Transverse colon (tissue), 4 donors: ENCODE measurements at places on chromosomes 6 and 20. TPM values are rescaled to one million over a fixed set of nuclear protein-coding genes. Genes with fewer than 3 reads are reported as not detected.

- DNase-seq: peak; percentile 70
These were observed at the start of gene PPP1R16B for GRCh38 chr20:38805502-38805957. PPP1R16B (plus strand) TSS chr20:38805697; CDS start chr20:38835926, 30,229 bp downstream.

- no peak for DNase-seq
These were observed 21.6 kb downstream of the NAPB start for GRCh38 chr20:23399568-23400241.

Gene TULP4
- total RNA-seq: 53.9 TPM

Gene VGLL2
- not detected for total RNA-seq

- no peak for DNase-seq
These were observed 70.8 kb upstream of the ATXN1 start for GRCh38 chr6:16832043-16832567.

Gene TNFRSF21
- total RNA-seq: 54.8 TPM

Gene NKAIN2
- not detected for total RNA-seq

- no peak for DNase-seq
These were observed 76.9 kb downstream of the ANKRD6 start for GRCh38 chr6:89509777-89510281.

Gene TCFL5
- total RNA-seq: 6.0 TPM

Gene ENPP4
- 15.7 TPM for total RNA-seq

DNA sequence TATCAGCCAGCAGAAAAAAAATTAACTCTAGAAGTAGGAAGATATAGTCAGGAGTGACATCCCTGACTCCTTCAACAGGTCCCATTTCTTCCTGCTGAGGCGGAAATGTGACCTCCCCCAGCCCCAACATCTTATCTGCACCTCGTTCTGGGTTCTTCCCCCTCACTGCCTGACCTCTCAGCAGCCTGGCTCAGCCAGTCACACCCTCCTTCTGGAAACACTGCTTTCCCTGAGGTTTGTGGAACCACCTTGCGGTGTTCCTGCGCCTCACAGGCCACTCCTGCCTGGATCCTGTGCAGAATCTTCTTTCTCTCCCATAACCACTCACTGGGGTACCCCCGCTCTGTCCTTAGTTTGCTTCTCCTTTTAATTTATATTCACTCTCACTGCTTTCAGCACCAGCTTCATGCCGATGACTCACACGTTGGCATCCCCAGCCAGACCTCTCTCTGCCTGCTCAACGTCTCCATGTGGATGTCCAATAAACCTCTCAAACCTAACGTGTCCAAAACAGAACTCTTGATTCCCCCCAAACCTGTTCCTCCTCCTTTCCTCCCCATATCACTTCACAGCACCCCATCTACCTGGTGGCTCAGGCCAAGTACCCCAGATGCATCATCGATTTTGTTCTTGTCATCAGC lies 222.8 kb upstream of the PLN start:
- DNase-seq: no peak

GRCh38 chr6:87099472-87099871 lies 4.6 kb upstream of the CGA start:
- DNase-seq: no peak

Gene OPN5
- not detected for total RNA-seq

DNA sequence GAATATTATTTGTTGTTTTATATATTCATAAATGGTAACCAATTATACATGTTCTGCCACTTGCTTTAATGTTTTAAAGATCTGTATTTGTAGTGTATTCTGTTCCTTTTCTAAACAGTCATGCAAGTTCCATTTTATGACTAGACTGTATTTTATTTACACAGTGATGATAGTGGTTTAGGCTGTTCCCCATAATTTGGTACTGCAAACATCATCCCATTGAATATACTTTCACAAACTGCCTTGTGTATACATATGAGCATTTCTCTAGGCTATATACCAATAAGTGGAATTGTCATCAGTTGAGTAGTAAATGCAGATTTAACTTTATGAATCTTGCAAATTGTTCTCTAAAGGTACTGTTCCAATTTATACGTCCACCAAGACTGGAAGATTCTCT lies 738.0 kb downstream of the EPHA7 start:
- DNase-seq: no peak

- no peak for DNase-seq
These were observed 16.0 kb downstream of the PCK1 start for GRCh38 chr20:57576617-57577550.

Gene DDO
- not detected for total RNA-seq
